NCI-H1092 treated with DMSO at 0.1 percent for 48 hours (cell line): ENCODE measurements at places on chromosomes 1 and 21.

DNA sequence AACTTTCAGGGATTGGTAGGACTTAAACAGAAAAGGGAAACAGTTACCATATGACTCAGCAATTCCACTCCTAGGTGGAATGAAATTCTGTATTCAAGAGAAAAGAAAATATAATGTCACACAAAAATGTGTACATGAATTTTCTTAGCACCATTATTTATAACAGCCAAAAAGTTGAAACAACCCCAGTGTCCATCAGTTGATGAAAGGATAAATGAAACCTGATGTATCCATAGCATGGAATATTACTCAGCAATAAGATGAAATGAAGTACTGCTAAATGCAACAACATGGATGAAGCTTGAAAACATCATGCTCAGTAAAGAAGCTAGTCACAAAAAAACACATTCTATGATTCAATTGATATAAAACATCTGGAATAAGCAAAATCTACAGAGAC is 15.5 kb downstream of the EEIG2 start:
- no peak for DNase-seq

DNA sequence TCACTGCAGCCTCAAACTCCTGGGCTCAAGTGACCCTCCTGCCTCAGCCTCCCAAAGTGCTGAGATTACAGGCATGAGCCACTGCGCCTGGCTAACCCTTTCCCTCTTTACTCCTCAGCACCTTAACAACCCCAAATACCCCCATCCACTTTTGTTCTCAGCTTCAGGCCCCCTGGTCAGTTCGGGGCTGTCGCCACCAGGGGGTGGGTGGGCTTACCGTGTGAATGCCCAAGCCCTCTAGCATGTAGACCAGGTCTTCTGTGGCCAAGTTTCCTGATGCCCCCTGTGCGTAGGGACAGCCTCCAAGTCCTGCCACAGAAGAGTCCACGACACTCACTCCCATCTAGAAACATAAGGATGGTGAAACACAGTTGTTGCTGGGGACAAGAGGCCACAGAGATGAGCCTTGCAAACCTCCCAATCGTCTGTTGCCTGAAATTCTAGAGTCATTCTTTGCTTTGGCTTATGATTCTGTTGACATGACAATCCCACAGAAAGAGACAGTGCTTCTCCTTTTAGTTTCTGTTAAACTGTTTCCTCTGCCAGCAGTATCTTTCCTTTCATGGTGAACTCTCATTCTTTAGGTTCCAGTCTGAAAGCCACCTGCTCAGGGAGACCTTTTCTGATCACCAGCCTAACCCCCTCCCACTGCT is 3.8 kb upstream of the GALE start:
- DNase-seq, result no peak

DNA sequence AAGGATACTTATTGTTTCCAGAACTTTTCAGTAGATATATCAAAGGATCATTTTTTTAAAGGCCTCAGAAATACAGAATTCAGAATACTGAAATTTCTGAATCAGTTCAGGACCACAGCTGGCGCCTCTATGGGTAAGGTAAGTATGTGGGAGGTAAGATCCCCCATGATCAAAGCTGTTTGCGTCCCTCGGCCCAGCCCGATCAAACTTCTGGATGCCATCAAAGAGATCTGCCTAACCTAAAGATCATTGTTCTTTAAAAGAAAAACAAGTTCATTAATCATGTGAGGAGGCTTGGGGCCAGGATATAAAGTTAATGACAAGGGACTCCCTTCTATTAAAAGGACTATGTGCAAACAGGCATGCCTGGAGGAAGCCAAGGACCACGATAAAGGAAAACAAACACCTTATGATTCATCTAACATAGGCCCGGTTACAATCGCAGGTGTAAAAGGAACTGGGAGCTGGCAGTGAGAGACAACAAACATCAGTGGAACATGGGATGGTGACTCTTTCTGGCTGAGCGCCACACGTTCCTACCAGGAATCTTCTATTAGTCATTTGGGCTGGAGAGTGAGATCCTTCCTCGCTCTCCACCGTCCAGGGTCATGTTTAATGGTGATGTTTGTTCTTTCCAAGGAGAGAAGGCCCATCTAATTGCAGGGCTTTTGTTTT is 2.8 kb upstream of the BACE2 start:
- no peak for DNase-seq

DNA sequence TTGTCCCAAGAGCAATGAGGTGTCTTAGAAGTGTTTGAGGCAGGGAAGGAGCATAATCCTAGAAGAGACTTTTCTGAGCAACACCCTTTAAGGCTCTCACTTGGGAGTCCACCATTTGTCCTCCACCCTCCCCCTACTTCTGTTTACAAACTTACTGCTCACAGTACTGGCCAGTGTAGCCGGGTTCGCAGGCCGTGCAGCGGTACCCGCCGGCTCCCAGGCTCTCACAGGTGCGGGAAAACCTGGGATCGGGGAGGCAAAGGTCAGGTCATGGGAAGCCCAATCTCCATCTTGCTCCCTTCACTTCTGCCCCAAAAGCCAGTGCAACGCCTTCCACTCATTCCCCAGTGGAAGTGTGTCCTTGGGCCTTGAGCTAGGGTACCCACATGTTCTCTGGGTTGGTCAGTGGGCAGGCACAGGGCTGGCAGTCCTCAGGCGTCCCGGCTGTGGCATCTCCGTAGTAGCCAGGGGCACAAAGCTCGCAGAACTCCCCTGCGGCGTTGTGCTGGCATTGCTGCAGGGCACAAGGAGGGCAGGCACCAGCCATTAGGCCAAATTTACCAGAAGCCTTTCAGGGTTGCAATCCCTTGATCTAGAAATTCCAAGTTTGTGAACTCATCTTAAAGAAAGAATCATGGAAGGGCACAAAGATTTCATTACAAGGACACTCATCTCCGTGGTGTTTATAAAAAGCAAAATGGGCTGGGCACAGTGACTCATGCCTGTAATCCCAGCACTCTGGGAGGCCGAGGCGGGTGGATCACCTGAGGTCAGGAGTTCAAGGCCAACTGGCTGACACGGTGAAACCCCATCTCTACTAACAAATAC is 49.8 kb downstream of the LDLRAD2 start:
- no peak for DNase-seq

DNA sequence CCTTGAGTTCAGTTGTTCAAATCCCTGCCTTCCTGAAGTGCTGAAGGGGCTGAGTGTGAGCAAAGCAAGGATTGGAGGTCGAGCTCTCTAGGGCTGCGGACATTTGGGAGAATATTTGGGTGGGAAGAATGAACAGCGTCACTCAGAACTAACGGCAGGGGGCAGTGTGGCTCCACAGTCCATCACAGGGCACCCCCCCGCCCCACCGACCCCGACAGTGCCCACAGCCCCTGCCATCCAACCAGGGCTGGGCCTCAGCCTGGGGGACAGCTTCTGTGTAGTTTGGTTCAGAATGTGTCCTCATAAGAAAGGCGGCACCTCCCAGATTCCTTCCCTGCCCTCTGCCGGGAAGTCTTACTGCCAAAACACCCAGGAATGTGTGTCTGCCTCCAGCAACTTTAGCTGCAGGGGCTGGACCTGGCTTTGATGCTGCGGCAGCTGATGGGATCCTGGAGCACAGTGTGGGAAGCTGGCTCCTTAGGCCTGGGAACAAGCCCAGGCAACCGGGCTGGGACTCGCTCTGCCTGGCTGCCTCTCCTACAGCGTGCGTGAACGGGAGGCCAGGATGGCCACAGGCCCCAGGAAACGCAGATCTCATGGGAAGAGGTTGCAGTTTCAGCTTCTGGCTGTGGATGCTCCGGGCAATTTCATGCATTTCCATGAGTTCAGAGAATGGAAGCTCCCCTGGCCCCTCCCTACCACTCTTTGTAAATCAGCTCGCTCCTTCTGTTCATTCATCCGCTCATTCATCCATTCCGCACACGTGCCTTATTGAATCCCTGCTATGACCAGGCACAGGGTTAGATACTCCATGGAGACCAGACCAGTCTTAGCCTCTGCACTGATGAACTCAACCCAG is 104.9 kb upstream of the TMPRSS2 start:
- peak; percentile 46 for DNase-seq

DNA sequence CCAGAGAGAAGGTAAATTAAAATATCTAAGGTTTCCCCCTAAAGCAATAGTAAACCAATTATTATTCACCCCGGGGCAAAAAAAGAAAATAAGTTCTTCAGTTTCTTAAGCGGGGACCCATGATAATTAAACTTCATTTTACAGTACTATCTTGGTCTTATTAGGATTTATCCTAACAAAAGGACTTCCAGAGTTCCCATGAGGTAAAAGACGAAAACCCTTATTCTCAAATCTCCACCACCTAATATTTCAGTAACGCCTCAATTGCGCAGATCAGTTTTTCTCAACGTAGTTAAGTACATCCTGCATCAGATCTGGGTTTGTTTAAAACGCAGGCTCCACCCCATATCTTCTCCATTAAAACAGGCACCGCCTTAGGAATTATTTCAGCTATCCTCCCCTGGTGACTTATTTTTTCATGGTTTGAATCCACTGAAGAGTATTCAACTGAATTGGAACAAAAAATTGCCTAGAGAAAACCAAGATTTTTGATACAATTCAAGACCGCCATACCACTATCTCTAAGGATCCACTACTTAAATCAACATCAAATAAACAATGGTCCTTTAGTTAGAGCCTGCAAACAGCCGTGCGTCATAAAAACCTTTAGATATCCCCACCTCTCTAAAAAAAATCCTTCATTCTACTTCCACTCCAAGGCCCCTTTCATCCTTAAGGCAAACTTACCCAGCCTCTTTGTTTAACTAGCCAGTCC is 1.7 kb downstream of the MCL1 start:
- peak; percentile 43 for DNase-seq

DNA sequence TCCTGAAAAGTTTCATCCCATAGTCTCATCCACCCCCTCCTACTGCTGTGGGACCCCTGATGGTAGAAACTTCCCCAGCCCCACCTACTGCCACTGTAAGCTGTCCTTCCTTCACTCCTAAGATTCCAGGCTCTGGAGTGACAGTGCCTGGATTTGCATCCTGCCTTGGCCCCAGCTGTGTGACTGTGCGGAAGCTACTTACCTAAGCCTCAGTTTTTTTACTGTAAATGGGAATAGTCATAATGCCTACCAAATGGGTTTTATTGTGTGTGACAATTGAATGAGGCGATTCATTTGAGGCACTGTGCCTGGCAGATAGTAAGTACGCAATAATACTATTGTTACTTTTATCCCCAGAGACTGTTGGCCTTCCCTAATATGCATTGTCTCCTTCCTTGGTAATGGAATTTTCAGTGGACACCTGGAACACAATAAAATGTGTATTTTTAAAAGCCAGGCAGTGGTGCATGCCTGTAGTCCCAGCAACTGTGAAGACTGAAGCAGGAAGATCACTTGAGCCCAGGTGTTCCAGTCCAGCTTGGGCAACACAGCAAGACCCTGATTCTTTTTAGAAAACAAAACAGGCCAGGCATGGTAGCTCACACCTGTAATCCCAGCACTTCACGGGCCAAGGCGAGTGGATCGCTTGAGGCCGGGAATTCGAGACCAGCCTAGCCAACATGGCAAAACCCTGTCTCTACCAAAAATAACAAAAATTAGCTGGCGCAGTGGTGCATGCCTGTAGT is 55.0 kb upstream of the ZNF326 start:
- DNase-seq, result no peak

GRCh38 chr1:218466341-218467010 is 121.3 kb downstream of the TGFB2 start:
- no peak for DNase-seq

DNA sequence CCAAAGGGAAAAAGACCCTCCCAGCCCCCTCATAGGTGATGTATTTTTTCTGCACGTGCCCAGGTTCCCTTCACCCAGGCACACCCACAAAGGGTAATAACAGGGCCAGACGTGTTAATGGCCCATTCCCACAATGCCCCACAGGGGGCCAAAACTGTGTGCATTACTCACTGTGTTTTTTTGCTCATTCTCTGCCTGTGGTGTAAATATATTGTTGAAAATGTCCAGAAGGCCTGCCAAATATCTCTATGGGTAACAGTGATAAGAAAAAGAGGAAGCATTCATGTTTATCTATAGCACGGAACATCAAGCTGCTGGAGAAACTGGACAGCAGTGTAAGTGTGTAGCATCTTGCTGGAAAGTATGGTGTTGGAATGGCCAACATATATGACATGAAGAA is 21.9 kb downstream of the RHEX start:
- no peak for DNase-seq

GRCh38 chr21:35346697-35347096 is 297.6 kb upstream of the RUNX1 start:
- DNase-seq, result no peak

GRCh38 chr1:30893776-30894507 is 14.6 kb downstream of the SDC3 start:
- DNase-seq, result no peak

DNA sequence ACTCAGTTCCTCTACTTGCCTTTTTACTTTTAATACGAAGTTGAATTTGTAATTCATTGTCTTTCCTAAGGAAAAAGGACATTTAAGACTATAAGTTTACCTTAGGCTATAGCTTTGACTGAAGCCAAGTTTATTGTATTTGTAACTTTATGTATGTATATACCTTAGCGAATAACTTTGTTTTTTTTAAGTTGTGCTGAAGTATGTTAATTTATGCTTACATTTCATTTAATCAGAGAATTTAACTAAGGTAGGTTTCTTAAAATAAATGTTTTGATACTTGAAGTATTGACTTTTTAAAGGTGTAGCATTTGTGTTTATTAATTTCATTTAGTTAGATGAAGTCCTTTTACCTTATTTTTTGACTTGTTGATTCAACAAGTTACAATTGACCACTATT is 55.2 kb upstream of the TPTE start:
- no peak for DNase-seq

DNA sequence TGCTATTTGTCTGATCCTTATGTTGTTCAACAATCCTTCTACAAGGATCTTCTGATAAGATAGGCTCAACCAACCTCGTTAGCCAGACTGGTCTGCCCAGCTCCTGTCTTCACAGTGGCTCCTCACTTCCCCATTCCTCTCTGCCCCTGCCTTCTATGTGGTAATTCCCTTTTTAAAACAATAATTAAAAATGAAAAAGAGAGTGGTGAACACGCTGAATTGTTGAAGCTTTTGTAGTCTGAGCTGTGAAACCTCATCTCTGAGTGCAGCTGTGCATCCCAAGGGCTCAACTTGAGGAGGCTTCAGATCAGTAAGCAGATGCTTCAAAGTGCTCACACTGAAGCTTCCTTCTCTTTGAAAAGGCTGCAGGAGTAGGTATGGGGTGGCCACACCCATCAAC is 70.7 kb upstream of the JUN start:
- DNase-seq, result no peak

- no peak for DNase-seq
Measured at GRCh38 chr1:240426051-240426450, 185.9 kb downstream of the GREM2 start.

- DNase-seq, result no peak
Measured at GRCh38 chr1:48744032-48744431, 32.7 kb downstream of the BEND5 start.

GRCh38 chr1:152048416-152049009 is 11.7 kb upstream of the S100A11 start:
- DNase-seq, result no peak

DNA sequence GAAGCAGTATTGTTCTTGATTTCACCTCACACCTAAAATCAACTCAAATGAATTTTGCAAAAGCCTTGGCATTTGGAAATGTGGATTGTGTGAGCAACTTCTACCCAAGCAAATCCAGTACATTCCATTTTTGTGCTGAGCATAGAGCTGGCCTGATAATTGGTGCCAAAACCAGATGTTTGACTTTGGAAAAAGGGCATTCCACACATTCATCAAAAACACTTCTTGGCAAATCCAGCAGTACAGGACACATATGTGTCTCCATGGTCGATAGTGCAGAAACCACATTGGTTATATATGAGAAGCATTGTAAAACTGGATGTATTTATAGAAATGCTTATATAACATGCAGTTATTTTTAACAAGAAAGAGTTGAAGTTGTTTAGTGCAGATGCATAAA is 210.4 kb downstream of the KCNK2 start:
- DNase-seq, result no peak

GRCh38 chr21:27397578-27397977 is 430.7 kb upstream of the ADAMTS5 start:
- DNase-seq, result no peak
